ENCODE measurements at places on chromosomes 2 and 18.

- peak; percentile 41 for DNase-seq
Measured at GRCh38 chr18:51196118-51196810, 1.2 kb downstream of the MEX3C start.

DNA sequence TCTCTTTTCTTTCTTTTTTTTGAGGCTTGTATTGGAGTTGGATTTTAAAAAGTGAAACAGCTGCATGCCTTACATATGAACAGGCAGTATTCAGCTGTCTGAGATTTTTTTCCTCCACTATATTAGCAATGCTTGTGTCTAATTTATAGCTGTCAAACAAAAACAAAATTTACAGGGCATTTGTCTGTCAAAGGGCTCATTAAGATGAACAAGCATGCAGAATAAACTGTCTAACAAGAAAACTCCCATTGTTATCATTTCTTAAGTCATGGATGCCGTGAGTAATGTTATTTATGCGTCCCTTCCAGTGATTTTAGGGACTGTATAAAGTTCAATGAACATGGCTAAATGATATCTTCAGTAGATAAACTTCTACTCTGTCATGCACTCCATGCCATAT is 674.7 kb downstream of the PLCL1 start:
- DNase-seq: no peak

GRCh38 chr2:27356056-27356381 is 545 bp downstream of the GTF3C2 start:
- DNase-seq: no peak

DNA sequence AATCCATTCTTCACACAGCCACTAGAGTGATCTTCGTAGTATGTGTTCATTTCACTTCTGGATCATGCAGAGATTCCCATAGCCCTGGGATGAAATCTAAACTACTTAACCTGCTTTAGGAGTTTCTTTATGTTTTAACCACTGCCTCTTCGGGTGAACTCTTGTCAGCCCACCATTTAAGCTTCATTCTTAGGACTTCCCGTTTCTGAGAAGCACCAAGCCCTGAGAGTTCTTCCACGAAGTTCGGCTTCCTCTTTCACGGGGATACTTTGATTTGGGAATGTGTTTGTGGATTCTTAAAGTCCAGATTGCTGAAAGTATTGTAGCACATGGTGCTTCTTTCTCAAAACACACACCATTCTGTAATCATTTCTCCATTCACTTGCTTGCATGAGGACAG is 205.0 kb downstream of the UBE2E3 start:
- no peak for DNase-seq

DNA sequence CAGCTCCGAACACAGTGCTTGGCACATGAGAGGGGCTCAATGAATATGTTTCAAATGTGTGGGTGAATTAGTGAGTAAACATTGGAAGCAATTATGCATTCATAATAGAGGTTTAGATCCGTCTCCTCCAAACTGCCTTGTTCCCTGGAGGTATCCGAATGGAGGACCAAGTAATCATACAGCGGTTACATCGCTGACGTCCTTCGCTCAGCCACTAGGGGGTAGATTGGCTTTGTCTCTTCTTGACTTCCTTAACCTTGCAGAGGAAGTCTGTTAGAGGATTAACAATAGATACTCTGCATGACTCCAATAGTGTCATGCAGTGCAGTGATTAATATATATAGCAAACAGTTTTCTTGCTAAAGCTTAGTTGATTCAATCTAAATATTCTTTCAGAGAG is 517.0 kb downstream of the PTPRM start:
- peak; percentile 69 for DNase-seq

DNA sequence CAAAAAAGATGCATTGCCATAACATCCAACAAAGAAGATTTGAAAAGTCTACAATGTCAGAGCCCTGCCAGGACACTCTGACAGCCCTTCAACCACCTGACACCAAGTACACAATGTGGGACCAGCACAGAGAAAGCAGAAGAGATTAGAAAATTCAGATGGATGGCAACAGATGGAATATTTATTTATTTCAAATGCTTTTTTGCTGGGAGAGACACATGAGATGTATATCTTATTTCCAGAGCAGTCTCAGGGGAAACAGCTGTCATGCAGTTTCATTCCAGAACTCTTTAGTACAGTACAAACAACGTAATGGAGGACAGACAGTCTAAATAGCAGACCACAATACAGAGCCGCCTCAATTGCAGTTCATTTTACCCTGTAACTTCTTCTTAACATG is 110.1 kb downstream of the MAIP1 start:
- DNase-seq: peak; percentile 73

All from lung (tissue), 17 donors.